ENCODE measurements at places on chromosomes 7 and 10.

DNA sequence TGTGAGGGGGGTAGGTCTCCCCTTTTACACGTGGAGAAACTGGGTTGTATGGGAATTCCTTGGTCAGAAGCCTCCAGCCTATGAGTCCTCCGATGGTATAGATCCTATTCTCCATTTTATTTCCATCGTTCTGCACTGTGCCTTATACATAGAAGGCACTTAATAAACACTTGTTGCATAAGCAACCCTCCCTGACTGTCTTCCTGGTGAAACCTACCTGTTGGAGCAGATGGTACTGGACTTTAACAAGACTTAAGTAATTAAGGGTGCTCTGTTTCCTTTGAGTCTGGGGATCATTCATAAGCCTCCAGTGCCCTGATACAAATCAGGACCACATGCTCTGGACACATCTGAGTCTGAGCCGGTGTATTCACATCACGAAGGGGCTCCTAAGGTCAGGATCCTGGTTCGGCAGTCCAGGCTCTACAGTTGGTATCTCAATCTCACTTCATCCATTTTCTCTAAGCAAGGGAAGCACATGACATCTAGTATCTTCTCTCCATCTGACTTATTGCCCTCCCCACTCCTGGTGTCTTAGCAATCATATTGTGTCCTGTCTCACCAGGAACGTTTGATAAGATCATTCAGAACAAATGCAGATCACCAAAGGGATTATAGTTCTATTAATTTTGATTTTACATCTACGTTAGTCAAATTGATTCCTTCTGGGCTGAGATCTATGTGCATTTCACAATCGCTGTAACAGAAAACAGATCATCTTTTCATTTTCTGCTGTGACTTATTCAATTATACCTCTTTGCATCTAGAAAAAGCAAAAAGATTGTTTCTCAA is 22.8 kb upstream of the EZH2 start:
- DNase-seq, result no peak

DNA sequence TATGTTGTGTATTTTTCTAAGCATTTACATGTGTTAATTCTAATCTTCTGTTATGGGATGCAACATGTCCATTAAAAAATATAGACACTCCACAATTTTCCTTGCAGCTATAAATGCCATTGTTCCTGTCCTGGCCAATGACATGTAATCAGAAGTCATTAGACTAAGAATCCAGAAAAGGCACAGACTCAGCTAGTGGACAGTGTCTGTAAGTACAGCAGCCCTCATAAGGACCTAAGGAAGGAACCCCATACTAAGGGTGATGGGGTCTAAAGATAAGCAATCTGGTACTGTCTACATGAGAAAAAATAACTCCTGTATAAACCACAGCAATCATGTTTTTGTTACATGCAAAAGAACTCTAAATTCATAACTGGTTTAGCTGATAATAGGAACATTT is 115.9 kb downstream of the GPR85 start:
- DNase-seq, result no peak

- no peak for DNase-seq
These were observed 155.7 kb downstream of the SORCS3 start for GRCh38 chr10:104796823-104797222.

DNA sequence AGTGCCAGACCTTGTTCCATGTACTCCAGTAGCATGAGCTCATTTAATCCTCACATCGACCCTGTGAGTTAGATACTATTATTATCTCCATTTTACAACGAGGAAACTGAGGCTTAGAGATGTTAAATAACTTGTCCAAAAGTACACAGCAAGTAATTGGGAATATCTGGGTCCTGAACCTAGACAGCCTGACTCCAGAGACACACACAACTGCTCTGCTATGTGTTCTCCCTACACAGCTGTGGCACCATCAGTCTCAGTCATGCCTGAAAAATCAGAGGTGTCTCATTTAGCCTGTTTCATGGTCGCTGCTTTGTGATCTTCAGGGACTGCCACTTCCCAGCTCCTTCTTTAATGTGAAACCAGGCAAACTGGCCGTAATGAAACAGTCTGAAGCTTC is 56.5 kb downstream of the COL1A2 start:
- DNase-seq, result no peak

- DNase-seq, result no peak
These were observed 44.4 kb downstream of the CTTNBP2 start for GRCh38 chr7:117828825-117829224.

DNA sequence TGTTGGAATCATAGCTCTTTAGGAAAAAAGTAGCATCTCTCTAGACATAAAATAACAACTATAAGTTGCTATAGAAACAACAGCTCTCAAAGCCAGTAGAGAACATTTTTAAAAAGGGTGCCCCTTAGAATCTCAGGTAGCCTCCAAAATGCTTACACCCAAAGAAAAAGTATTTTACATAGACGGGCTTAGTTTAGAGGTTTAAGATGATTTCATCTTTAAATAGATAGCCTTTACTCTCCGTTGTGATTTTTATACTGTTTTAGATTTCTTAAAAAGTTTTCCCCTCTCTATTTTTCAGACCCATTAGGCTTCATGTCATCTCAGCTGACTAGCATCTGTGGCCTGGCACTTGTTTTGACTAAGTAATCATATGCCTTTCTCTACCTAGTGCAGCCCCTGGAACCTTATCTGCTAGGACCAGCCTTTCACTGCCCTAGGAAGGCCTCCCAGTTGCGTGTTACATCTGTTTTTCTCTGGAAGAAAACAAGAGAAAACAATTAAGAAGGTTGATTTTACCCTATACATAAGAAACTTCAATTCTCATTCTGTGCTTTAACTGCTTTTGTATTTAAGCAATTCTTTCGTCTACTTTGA is 6.9 kb upstream of the BPGM start:
- no peak for DNase-seq

- DNase-seq, result no peak
These were observed 79.8 kb upstream of the GHITM start for GRCh38 chr10:84059526-84059925.

DNA sequence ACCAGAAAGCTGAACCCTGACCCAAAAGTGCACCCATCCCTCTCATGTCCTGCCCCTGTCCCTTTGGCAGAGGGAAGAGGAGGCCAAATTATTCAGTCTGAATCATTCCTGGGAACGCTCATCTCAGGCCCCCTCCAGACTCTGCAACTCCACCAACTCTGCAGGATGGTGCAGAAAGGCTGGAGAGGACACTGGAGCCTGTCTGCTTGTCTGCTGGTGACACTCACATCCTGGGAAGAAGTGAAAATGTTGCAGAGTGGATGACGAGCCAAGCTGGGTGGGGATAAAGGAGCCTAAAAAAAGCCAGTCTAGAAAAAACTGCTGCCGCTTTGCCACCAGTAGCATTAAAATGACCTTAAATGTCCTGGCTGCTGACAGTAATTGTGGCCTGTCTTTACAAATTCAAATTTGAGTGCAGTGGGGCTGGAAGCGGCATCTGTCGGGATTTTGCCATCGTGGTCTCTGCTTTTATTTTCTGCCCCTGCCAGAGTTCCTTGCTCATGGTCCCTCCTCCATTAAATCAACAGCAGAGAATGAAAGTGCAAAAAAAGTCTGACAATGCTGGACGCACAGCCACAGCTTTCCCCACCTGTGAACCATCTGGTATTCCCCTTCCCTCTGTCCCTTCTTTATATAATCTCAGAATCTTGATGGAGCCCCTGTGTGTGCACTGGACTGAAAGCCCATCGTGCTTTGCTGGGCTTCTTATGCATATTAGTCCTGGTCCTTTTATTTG is 63.9 kb downstream of the STK17A start:
- DNase-seq, result no peak

DNA sequence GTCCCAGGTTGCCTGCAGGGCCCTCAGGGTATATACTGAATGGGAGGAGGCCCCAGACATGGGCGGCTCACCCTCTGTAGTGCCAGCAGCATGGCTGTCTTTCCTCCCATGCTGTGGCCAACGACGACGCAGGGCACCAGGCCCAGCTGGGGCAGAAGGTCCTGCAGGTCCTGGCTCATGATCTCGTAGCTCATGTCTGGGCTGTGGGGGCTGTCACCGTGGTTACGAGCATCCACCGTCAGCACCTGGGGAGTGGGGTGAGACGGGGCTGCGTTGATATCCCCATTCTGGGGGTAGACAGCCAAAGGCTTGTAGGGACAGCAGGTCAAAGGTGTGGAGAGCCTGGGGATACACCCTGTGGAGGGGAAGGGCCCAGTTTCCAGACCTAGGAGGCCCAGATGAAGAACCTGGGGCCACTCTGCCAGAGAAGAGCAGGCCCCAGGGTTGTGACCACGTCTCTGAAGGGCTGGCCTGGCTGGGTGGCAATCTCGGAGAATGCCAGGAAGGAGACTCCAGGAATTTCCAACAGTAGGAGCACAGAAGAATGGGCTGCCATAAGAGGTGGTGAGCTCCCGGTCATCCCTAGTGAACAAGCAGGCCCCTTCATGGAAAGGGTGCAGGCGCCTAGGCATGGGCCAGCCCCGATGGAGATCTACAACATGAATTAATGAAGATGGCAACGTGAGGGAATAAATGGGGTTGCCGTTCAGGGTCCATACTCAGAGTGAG is 947 bp downstream of the ABHD11 start:
- no peak for DNase-seq

DNA sequence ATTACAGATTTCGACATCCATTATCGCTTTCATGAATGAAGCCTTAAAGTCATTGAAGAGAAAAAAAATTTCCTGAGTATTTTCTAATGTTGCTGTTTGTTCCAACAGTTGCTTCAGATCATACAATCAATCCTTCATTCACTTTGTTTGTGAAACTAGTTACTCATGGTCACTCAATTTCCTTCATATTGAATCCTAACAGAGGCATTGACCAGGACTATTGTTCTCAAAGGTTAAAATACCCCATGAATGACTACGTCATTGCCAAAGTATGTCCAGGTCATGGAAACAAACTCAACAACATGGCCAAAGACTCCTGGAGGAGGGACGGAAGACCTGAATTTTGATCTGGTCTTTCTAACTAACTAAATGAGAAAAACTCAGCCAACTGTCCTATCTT is 54.0 kb upstream of the ABCB5 start:
- no peak for DNase-seq

GRCh38 chr10:5959581-5960069 is 17.7 kb downstream of the IL15RA start:
- DNase-seq, result no peak

DNA sequence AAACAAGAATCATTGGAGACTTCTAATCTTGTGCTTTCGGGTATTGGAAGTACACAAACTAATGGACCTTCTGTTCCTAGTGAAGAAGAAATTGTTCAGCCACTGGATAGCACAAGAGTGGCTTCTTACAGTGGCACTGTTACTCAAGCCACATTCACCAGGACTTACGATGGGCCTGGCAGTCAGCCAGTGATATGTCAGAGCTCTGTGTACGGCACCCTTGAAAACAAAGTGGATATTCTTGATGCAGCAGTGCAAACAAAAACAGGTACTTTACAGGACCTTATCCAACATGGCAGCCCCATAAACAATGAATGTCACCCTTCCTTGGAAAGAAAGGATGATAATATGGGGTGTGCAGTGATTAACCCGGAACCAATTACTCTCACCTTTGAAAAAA is 61.6 kb downstream of the TASOR2 start:
- DNase-seq, result no peak

GRCh38 chr7:30548845-30549244 is 44.2 kb upstream of the GGCT start:
- DNase-seq, result no peak

- DNase-seq, result no peak
These were observed 30.0 kb downstream of the GTF2IRD1 start for GRCh38 chr7:74483402-74484336.

- DNase-seq, result no peak
These were observed 7.4 kb downstream of the POT1 start for GRCh38 chr7:124922200-124922599.

GRCh38 chr7:151572136-151572535 is 52.4 kb upstream of the RHEB start:
- DNase-seq, result no peak

- no peak for DNase-seq
These were observed 63.8 kb downstream of the CALML3 start for GRCh38 chr10:5588603-5589002.

DNA sequence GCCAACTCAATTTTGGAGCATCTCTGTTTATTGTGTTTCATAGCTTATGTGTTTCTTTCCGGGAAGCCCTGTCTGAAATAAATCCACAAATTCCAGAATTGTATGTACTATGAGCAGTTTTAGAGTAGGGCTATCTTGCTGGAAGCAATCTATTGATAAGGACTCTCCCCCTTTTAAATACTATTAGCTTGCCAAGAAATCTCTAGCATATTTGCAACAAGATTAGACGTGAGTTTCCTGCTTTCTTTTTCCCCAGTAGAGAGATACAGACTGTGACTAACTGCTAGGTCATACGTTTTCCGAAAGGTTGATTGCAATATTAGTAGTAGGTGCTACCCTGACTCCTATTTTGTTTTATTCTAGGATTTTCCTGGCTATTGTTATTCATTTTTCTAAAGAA is 277.0 kb downstream of the MALRD1 start:
- no peak for DNase-seq

DNA sequence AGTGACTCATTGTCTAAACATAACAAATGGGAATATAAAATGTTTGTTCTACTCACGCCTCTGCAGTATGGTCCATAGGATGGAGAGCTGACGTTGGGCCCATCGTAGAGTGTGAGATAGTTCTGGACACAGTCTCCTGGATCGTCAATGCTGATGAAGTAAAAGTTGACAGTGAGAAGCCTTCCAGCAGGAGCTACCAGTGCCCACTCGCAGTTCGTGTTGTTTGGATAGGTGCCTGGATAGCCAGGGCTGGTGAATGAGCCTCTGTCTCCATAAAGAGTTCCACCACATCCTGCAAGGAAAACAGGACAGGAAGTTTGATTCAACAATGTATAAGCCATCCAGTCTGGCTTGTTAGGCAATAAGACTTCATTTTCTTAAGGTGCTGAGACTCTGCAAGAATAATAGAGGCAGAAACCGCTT is 79.6 kb downstream of the OR13A1 start:
- DNase-seq, result no peak

DNA sequence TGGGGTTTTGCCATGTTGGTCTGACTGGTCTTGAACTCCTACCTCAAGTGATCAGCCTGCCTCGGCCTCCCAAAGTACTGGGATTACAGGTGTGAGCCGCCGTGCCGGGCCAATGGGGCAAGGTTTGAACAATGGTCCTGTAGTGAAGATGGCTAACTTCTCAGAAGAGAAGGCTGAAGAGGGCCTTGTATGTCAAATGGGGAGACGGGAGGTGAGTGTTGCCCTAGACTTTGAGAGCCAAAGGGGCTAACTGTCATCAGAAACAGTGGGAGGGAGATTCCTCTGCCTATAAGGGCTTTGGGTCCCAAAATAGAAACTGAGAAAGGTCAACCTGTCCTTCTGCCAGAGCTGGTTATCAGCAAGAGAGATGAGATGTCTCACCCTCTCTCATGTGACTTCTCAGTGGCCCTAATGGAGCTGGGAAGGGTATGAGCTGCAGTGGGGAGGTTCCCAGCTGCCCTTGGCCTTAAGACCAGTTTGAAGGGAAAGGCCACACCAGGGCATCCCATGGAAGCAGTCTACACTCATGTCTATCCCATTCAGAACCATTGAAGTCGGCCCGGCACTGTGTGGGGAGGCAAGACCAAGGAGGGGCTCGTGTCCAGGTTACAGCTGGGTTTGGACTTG is 1.3 kb upstream of the SAMD8 start:
- no peak for DNase-seq
